Ovary (tissue), 10 donors: ENCODE measurements at places on chromosomes 7 and 10. TPM values are rescaled to one million over a fixed set of nuclear protein-coding genes. Genes with fewer than 3 reads are reported as not detected.

UTF1 gene
- total RNA-seq = 0.35 TPM

DNA sequence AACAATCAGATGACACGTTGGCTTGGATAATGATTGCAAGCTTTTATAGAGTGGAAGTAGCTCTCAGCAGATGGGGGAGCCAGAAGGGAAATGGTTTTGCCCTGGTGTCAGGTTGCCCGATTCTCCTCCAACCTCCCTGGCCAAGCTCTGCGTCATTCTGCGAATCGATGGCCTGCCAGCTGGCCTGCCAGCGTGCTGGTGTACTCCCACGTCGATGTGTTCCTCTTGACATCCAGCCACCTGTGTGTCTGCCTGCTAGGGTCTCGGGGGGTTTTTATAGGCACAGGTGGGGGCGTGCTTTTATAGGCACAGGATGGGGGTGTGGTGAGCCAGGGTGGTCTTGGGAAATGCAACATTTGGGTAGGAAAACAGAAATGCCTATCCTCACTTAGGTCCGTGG is 4.6 kb downstream of the NET1 start:
- H3K27me3 ChIP-seq = no peaks in the 10 kb centered on the region
- no peak overlapping the region for H3K4me3 ChIP-seq
- no peak overlapping the region for H3K27ac ChIP-seq
- no peak for DNase-seq
- H3K36me3 ChIP-seq = no peaks in the 10 kb centered on the region

DNA sequence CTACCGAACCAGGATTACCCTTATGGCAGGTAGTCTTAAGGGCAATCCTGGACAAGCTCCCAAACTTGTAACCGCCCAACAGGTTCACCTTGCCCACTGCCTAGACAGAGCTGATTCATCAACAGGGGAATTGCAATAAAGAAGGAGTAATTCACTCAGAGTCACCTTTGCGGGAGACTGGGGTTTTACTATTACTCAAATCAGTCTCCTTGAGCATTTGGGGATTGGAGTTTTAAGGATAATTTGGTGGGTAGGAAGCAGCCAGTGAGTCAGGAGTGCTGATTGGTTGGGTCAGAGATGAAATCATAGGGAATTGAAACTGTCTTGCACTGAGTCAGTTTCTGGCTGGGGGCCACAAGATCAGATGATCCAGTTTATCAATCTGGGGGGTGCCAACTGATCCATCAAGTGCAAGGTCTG is 25.3 kb downstream of the HK1 start:
- no peak overlapping the region for H3K4me3 ChIP-seq
- no peaks in the 10 kb centered on the region for H3K36me3 ChIP-seq
- H3K27ac ChIP-seq = no peak overlapping the region
- no peaks in the 10 kb centered on the region for H3K4me1 ChIP-seq
- no peak for DNase-seq
- H3K27me3 ChIP-seq = no peaks in the 10 kb centered on the region

DNA sequence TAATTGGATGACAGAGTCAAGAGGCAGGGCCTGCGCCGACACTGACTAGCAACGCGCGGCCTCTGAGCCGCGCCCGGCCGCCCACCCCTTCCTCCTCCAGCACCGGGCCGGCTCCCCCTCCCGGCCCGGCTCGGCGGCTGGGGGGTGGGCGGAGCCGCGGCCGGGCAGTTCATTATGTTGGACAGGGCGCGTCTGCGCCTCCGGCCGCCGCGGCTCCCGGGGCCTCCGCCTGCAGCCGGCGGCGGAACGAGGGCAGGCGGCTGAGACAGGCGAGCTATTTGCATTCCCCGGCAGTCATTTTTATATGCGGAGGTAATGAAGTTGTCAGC is 106.7 kb downstream of the SNX10 start:
- peak; percentile 69 for DNase-seq
- no peaks in the 10 kb centered on the region for H3K36me3 ChIP-seq
- H3K4me3 ChIP-seq = peak overlapping the region; percentile 56
- peaks cover 2% of the 10 kb centered on the region for H3K4me1 ChIP-seq
- no peaks in the 10 kb centered on the region for H3K27me3 ChIP-seq

DNA sequence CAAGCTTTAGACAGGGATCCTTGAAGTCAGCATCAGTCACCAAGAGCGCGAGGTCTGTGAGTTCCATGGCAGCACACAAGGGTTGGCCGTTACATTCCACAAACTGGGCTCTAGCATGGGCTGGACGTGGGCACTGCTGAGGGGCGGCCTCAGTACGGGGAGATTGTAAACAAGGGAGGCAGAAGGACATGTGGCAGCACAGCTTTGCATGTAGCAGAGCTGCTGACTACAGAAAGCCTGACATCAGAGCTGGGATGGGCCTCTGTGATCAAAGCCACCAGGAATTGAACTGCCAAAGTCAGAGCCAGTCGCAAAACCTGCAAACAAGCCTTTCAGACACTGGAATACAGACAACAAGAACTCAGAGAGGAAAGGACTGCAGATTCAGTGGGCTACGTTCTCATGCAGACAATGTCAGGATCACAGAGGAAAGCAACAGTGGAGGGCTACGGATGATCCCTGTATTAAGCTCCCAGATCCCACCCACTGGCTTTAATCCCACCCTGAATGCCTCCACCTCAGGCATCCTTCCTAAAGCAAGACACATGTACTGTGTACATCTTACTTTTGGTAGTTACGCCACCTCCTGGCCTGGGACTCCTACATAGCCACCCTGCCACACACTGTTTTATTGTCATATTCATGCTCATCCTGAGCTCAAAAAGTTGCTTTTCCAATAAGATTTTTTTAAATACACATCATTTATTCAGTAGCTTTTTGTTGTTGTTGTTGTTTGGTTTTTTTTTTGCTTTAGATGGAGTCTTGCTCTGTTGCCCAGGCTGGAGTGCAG is 291.1 kb upstream of the IMMP2L start:
- H3K4me3 ChIP-seq = no peak overlapping the region
- no peaks in the 10 kb centered on the region for H3K27me3 ChIP-seq
- no peaks in the 10 kb centered on the region for H3K4me1 ChIP-seq
- no peaks in the 10 kb centered on the region for H3K36me3 ChIP-seq
- no peak overlapping the region for H3K27ac ChIP-seq

GRCh38 chr7:157211690-157212089 is 73.0 kb downstream of the UBE3C start:
- H3K27me3 ChIP-seq = no peaks in the 10 kb centered on the region
- H3K27ac ChIP-seq = no peak overlapping the region
- H3K4me1 ChIP-seq = no peaks in the 10 kb centered on the region
- no peak overlapping the region for H3K4me3 ChIP-seq
- no peaks in the 10 kb centered on the region for H3K36me3 ChIP-seq

DNA sequence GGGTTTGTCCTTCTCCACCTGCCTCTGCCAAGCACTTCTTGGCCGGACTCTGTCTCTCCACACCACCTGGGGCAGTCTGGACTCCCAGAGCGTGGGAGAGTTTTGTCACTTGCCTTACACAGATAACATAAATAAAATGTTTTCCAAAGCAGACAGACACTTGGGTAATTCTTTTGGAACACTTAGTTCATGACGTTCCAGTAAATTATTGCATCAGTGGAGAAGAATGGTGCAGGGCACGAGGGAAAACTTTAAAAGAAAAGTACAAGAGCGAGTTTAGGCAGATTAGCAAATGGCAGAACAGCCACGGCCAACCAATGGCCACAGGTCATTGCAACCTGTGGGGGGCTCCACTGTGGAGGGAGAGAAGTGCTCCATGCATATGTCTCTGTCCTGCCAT is 170.6 kb upstream of the GRB10 start:
- no peaks in the 10 kb centered on the region for H3K36me3 ChIP-seq
- no peaks in the 10 kb centered on the region for H3K27me3 ChIP-seq
- no peak overlapping the region for H3K27ac ChIP-seq
- DNase-seq = no peak
- H3K4me3 ChIP-seq = no peak overlapping the region
- no peaks in the 10 kb centered on the region for H3K4me1 ChIP-seq

GRCh38 chr7:128387216-128388144 is 22.3 kb downstream of the IMPDH1 start:
- no peak overlapping the region for H3K4me3 ChIP-seq
- no peaks in the 10 kb centered on the region for H3K27me3 ChIP-seq
- H3K27ac ChIP-seq = no peak overlapping the region
- H3K4me1 ChIP-seq = no peaks in the 10 kb centered on the region
- DNase-seq = peak; percentile 92
